ENCODE measurements at places on chromosomes 1 and 21.

DNA sequence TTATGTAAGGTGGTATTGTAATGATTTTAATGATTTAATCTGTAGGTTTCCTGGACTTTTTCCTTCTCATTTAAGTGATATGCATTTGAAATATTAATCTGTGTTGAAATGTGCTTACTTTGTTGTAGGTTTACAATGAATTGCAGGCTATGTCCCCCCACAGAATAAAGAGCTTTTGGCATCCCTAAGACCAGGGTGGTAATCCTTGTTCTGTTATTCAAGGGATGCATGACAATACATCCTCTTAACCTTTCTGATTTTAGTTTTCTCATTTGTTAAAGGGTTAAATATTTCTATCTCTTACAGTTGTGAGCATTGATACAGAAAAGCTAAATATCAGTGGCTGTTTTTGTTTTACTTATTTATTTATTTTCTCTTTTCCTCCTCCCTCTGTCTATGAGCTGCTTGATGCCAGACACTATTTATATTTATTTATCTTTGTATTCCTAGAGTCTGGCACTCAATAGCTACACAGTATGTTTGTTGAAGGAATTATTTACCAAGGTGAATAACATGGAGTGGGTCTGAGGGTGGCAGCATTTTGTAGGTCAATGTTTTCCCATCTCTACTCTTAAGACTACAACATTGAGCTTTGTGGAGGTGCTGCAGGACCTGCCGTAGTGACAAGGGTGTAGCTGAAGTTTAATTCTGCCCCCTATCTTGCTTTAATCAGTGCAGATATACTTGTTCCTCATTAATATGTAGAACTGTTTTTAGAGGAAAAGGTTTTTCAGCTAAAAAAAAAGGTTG lies 19.9 kb upstream of the ADGRL2 start:
- no peak for DNase-seq

- no peak for DNase-seq
These were observed 32.0 kb upstream of the IL10 start for GRCh38 chr1:206804156-206804737.

GRCh38 chr1:208167261-208167869 lies 76.8 kb downstream of the PLXNA2 start:
- DNase-seq = no peak

DNA sequence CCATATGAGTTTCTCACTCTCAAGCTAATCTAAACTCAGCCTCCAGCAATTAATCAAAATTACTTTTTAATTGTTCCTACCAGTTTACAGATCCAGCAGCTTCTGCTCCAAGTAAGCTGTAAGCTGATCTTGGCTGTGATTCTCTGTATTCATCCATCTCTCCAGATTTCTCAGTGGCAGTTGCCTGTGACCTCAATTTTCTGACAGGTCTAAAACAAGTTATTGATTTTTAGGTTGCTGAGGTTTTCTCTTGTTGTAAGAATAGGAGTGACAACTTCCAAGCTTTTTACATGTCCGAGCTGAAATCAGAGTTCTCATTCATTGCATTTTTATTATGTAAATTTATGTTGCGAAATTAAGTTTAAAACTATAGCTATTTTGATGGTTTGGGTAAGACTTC lies 1044.4 kb downstream of the PLA2G4A start:
- DNase-seq = no peak

- DNase-seq = no peak
These were observed 716 bp upstream of the MTARC1 start for GRCh38 chr1:220786057-220786336.

- DNase-seq = no peak
These were observed 46.0 kb downstream of the PTGER3 start for GRCh38 chr1:71001624-71002023.
